ENCODE measurements at places on chromosomes 5 and 9.

DNA sequence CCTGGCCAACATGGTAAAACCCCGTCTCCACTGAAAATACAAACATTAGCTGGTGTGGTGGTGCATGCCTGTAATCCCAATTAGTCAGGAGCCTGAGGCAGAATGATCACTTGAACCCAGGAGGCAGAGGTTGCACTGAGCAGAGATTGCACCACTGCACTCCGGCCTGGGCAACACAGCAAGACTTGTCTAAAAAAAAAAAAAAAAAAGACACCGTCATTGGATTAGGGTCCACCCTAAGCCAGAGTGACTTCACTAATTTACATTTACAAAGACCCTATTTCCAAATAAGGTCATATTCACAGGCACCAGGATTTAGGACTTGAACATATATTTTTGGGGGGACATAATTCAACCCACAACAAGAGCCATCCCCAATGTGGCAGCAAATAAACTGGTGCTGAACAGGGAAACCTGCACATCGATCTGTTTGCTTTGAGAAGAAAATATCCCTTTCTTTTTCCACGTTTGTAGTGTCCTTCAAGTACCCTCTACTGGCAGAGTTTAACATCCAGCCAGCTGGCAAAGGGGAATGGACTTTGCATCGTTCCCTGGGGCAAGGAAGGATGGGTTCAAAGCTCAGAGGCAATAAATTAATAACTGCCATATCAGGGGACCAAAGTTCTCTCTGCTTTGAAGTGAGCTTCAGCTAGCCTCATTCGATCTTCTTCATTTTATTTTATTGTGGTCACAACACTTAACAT lies 3.7 kb upstream of the DNAJC25 start:
- DNase-seq = no peak

GRCh38 chr9:82930116-82930515 lies 132.8 kb downstream of the RASEF start:
- DNase-seq = no peak

DNA sequence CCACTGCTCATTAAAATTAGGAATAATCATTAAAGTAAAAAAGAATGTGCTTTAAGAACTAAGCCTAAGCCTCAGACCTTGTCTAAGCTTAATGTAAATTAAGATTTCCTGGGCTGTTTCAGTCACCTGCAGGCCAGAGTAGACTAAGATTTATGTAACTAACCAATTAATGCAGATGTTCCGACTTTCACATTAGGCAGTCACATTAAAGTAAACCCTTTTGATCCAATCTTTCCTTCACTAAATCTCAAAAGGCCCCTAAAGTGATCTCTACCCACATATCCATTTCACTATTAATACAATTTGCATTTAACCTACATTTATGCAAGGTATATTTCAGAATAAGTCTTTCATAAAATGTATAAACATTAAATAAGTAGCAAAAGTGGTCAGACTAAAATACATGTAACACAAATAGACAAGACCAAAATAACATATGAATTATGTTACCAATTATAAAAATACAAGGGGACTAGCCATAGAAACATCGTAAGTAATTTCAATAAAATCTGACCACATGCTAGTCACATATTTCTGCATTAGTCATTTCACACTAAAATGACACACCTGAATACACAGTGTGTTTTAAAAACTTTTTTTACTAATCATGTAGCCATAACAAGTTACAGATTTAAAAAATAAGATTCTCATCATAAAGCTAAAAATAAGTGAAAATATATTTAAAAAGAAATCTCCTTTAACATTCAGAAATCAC lies 7.7 kb downstream of the NR3C1 start:
- DNase-seq = no peak

GRCh38 chr9:127463911-127464310 lies 12.6 kb downstream of the LRSAM1 start:
- DNase-seq = no peak
